ENCODE measurements at places on chromosomes 6 and 20. TPM values are rescaled to one million over a fixed set of nuclear protein-coding genes. Genes with fewer than 3 reads are reported as not detected.

SLCO4A1 gene
- total RNA-seq: 49.8 TPM

C6orf58 gene
- 0.16 TPM for total RNA-seq

MCHR2 gene
- not detected for total RNA-seq

PBOV1 gene
- not detected for total RNA-seq

RWDD1 gene
- 41.5 TPM for total RNA-seq

FAM184A gene
- total RNA-seq: 9.0 TPM

C6orf120 gene
- total RNA-seq: 22.6 TPM

TULP1 gene
- not detected for total RNA-seq

MEA1 gene
- 89.3 TPM for total RNA-seq

TCP11 gene
- not detected for total RNA-seq

PCK1 gene
- not detected for total RNA-seq

MPIG6B gene
- not detected for total RNA-seq

MUC21 gene
- not detected for total RNA-seq

PLCB4 gene
- not detected for total RNA-seq

SLC9A8 gene
- total RNA-seq: 16.2 TPM

FAXC gene
- not detected for total RNA-seq

PRR18 gene
- total RNA-seq: not detected

OPN5 gene
- not detected for total RNA-seq

GSTA4 gene
- 38.7 TPM for total RNA-seq

PKIG gene
- total RNA-seq: 2.4 TPM

ISM1 gene
- total RNA-seq: 2.0 TPM

MDC1 gene
- total RNA-seq: 93.7 TPM

BCL2L1 gene
- 420 TPM for total RNA-seq

SEL1L2 gene
- not detected for total RNA-seq

KCNB1 gene
- total RNA-seq: 0.08 TPM

GSTA3 gene
- not detected for total RNA-seq

HTR1E gene
- not detected for total RNA-seq

BTNL2 gene
- not detected for total RNA-seq

SNRPB gene
- total RNA-seq: 533 TPM

CTSA gene
- 43.0 TPM for total RNA-seq

KIF25 gene
- not detected for total RNA-seq

NOP56 gene
- total RNA-seq: 897 TPM

DEF6 gene
- 125 TPM for total RNA-seq

ESR1 gene
- total RNA-seq: 0.34 TPM

GSTA2 gene
- not detected for total RNA-seq

COL11A2 gene
- total RNA-seq: 0.61 TPM

RSPO4 gene
- total RNA-seq: not detected

TNFRSF6B gene
- not detected for total RNA-seq

FAM83D gene
- total RNA-seq: 11.0 TPM

ULBP1 gene
- total RNA-seq: 0.99 TPM

LY6G6F gene
- total RNA-seq: not detected

CLVS2 gene
- not detected for total RNA-seq

SNX3 gene
- 72.5 TPM for total RNA-seq

PRPH2 gene
- total RNA-seq: not detected

SDC4 gene
- total RNA-seq: 222 TPM

PREX1 gene
- total RNA-seq: 69.4 TPM

CFAP61 gene
- not detected for total RNA-seq

TNNC2 gene
- not detected for total RNA-seq

PSMF1 gene
- 189 TPM for total RNA-seq

ME1 gene
- total RNA-seq: not detected

SLC17A1 gene
- total RNA-seq: not detected

KCTD20 gene
- 62.4 TPM for total RNA-seq

TCFL5 gene
- 5.7 TPM for total RNA-seq

All from activated T-helper 1 cell treated with anti-CD3 and anti-CD28 coated beads, Interleukin-12 subunit alpha, Interleukin-12 subunit beta, Interleukin-2, Interleukin-4 antibody, amounts not matched to agents 30 ng/mL and 10 ng/mL and 1 ng/mL, durations not matched to agents 14 hours and 24 hours and 36 hours (primary cell).